Activated T-cell treated with anti-CD3 and anti-CD28 coated beads, Interleukin-2, amount 50 U/mL, for 24 hours (primary cell): ENCODE measurements at places on chromosomes 11 and 22.

- no peak for DNase-seq
These were observed 27.2 kb downstream of the CERK start for GRCh38 chr22:46710806-46711205.

- no peak for DNase-seq
These were observed 31.2 kb downstream of the POU2AF3 start for GRCh38 chr11:111329306-111330204.

DNA sequence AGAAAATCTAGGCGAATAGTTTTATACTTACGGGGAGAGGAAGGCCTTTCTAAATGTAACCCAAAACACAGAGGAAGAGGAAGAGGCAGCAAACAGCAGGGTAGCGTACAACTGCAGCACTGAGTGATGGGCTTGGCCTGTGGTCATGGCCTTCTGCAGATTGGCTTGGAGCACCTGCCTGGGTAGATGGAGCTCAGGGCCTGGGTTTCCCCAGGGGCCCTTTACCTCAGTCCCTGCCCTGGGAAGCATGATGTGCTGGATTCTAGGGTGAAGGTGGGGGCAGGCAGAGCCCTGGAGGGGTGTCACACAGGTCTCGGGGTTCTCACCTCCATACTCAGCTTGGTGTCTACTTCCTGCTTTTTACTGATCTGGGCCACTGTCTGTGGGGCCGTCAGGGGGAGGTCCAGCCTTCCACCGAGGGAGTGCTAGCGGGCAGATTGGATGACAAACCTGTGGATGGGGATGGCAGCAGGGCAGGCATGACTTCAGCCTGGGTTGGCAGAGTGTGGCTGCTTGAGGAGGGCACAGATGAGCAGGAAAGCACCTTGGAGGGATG, 27.7 kb upstream of the CHRM1 start:
- DNase-seq, result no peak

GRCh38 chr11:45247433-45247832, 38.7 kb downstream of the SYT13 start:
- DNase-seq, result no peak

DNA sequence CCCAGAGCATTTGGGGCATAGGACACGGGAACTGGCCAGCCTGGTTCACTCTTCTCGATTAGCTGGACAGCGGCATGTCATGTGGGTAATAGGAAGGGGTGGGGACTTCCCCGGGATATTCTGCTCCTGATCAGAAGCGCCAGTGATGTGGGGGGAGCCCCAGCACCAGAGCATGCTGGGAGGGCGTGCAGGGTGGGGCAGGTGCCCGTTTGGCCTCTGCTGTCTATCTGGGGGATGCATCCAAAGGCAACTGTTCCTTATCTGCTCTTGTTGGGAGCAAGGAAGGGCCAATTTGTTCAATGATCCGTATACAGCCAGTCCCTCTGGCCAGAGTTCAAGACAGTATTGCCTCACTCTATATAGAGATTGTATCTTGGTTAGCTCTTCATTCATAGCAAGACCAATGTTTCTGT, 43.6 kb downstream of the PPARA start:
- DNase-seq, result no peak

- no peak for DNase-seq
These were observed 669 bp upstream of the TIGD3 start for GRCh38 chr11:65353900-65354264.

GRCh38 chr22:49099496-49100124, 728.1 kb downstream of the BRD1 start:
- no peak for DNase-seq

DNA sequence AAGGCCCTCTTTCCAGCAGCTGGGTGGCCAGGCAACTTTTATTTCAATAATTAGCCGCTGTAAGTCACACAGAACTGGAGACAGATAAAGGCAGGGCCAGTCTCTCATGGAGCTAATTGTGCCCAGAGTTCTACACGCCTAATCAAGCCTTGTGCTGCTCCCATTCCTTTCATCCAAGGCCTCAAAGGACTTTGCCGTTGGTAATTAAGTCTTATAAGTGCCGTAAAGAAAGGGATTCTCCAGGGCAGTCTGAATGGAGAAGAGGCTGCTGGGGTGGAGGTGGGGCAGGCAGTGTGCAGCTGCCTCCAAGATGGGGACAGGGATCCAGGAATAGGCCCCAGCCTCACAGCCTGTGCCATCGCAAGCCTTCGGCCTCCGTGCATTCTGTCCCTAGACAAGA, 357.9 kb downstream of the TENM4 start:
- no peak for DNase-seq

- DNase-seq, result no peak
These were observed 124.1 kb downstream of the WNT7B start for GRCh38 chr22:45852826-45853225.

- peak; percentile 78 for DNase-seq
These were observed 2.3 kb downstream of the ADORA2A start for GRCh38 chr22:24429411-24430365.
